Sigmoid colon (tissue), 7 donors: ENCODE measurements at places on chromosomes 4 and X. TPM values are rescaled to one million over a fixed set of nuclear protein-coding genes. Genes with fewer than 3 reads are reported as not detected.

The MAOB gene
- 5.5 TPM for polyA plus RNA-seq

The GALNTL6 gene
- polyA plus RNA-seq, result not detected

The PABPC1L2B gene
- polyA plus RNA-seq, result 0.03 TPM

The UTP14A gene
- 6.6 TPM for polyA plus RNA-seq

The EREG gene
- 1.2 TPM for polyA plus RNA-seq

The GLRA3 gene
- 0.04 TPM for polyA plus RNA-seq

The GNRHR gene
- not detected for polyA plus RNA-seq

The FAM184B gene
- 0.23 TPM for polyA plus RNA-seq

The DCHS2 gene
- 0.61 TPM for polyA plus RNA-seq

The PAGE2B gene
- not detected for polyA plus RNA-seq

The MMRN1 gene
- polyA plus RNA-seq, result 3.6 TPM

The S100G gene
- polyA plus RNA-seq, result not detected

The NDUFB11 gene
- 124 TPM for polyA plus RNA-seq

The STK26 gene
- 10.2 TPM for polyA plus RNA-seq

The VGLL1 gene
- not detected for polyA plus RNA-seq

The UPF3B gene
- polyA plus RNA-seq, result 13.2 TPM

The BANK1 gene
- 25.2 TPM for polyA plus RNA-seq

The CENPVL1 gene
- polyA plus RNA-seq, result not detected

The EVC2 gene
- 1.3 TPM for polyA plus RNA-seq

The SLC25A43 gene
- 24.6 TPM for polyA plus RNA-seq

The POLA1 gene
- 3.0 TPM for polyA plus RNA-seq

The AMOT gene
- 3.0 TPM for polyA plus RNA-seq

The LUZP4 gene
- not detected for polyA plus RNA-seq

The POU4F2 gene
- polyA plus RNA-seq, result not detected

The HELT gene
- not detected for polyA plus RNA-seq

The ADH7 gene
- polyA plus RNA-seq, result not detected

The XK gene
- 8.1 TPM for polyA plus RNA-seq

The CXCL10 gene
- 13.4 TPM for polyA plus RNA-seq

The FRG2 gene
- polyA plus RNA-seq, result not detected

The AR gene
- polyA plus RNA-seq, result under 0.01 TPM

The PRDM8 gene
- polyA plus RNA-seq, result not detected

The MAGEA2 gene
- not detected for polyA plus RNA-seq

The FBXW7 gene
- 4.8 TPM for polyA plus RNA-seq

The SOWAHD gene
- polyA plus RNA-seq, result 5.3 TPM

The ZFYVE28 gene
- 20.4 TPM for polyA plus RNA-seq

The RHOXF2 gene
- not detected for polyA plus RNA-seq

The PF4V1 gene
- not detected for polyA plus RNA-seq

The DHRSX gene
- 12.5 TPM for polyA plus RNA-seq

The SMR3B gene
- polyA plus RNA-seq, result not detected

The DMD gene
- 3.0 TPM for polyA plus RNA-seq

The SPACA5 gene
- polyA plus RNA-seq, result not detected

The SPON2 gene
- 33.6 TPM for polyA plus RNA-seq

The TBC1D25 gene
- 7.8 TPM for polyA plus RNA-seq

The MAGEA4 gene
- not detected for polyA plus RNA-seq

The AFM gene
- not detected for polyA plus RNA-seq

The OPHN1 gene
- polyA plus RNA-seq, result 1.8 TPM
